ENCODE measurements at places on chromosomes 6 and 20.

DNA sequence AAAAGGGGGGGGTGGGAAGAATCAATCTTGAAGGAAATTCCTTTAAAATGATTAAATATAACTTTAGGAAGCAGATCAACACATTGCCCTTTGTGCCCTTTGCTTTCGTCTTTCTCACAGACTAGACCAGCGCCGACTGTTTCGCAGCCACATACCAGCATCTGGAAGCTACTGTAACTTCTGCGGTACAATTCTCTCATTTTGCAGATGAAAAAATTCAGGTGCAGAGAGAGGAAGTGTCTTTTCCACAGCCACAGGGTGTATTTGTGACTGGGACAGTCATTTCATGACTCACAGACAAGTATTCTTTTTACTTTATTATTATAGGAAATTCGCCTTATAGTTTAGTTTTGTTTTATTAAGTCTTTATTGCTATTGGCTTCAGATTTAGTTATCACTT lies 84.2 kb downstream of the UST start:
- DNase-seq = no peak

DNA sequence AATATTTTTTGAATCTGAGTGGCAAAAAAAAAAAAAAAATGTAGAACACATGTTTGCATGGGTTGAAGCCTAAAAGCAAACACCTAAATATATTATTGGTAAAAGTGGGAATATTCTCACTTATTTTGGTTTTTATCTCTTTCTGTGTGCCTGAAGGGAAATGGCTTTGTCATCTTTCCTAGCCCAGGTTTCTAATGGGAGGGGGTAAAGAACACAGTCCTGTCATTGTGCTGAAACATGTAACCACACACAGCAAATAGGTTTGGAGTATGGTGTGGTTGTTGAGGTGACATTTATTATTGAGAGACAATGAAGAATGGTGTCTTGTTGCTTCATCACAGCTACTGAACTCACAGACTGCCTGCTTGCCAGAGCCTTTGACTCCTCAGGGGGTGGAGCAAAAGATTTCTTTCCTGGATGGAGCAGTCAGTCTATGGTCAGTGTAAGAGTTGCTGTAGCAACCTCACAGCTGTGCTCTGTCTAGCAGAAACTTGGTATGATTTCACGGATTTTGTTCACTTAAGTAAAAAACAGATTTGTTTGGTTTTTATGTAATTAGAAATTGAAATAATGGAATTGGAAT lies 70.2 kb downstream of the CEP57L1 start:
- no peak for DNase-seq

- DNase-seq = no peak
Observed at GRCh38 chr6:137928286-137928685, 61.2 kb downstream of the TNFAIP3 start.

DNA sequence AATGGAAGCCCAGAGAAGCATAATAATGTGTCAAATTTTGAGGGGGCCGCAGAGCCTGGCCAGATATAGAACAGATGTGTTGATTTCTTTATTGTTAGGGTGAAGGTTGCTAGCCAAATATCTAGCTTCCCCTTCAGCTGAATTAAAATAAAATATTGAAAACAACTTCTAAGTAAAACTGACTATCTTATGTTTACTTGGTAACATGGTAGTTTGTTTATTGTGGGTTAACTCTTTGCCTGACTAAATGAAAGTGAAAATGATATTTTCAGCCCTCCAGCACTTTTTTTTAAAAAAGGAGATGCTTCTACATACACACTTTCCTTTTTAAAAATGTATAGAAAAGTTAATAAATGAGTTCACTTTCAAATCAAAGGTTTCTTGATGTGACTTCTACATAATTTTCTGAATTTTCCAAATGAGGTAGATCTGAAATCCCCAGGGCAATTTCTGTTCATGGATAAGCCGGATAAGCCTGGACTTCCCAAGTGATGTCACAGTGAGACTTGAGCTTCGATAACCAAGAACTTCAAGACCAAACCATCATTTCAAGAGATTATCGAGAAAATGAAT lies 172.1 kb upstream of the OLIG3 start:
- no peak for DNase-seq

Measured in caudate nucleus (tissue), 63 donors.